ENCODE measurements at places on chromosomes 4 and X.
A peak's percentile ranks its signal among the peaks of the same experiment; 100 is the strongest.

DNA sequence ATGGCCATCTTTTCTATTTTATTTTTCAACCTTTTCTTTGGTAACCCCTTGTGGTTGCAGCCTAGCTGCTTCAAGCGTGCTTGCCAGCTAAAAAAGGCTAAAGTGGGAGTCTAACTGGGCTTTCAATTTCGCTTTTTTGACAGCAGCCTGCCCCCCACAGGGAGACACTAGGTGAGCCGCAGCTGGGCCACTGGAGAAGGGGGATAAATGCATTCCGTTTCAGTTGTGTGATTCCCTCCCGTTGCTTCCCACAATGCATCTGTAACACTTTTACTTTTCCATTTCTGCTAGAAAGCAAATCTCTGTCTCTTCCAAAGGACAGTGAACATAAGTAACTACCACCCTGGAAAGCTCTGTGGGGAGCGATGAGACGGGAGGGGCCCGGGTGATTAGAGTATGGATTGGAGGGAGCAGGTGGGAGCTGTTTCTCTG is 86.3 kb upstream of the RAPGEF2 start:
- DNase-seq: peak; percentile 33

GRCh38 chrX:142149919-142150318 is 55.2 kb downstream of the MAGEC2 start:
- no peak for DNase-seq

GRCh38 chrX:10176121-10177003 is 19.6 kb downstream of the CLCN4 start:
- no peak for DNase-seq

GRCh38 chr4:183876268-183876934 is 28.7 kb upstream of the STOX2 start:
- peak; percentile 49 for DNase-seq

- no peak for DNase-seq
Observed at GRCh38 chr4:19033816-19034733, 1012.5 kb upstream of the LCORL start.

DNA sequence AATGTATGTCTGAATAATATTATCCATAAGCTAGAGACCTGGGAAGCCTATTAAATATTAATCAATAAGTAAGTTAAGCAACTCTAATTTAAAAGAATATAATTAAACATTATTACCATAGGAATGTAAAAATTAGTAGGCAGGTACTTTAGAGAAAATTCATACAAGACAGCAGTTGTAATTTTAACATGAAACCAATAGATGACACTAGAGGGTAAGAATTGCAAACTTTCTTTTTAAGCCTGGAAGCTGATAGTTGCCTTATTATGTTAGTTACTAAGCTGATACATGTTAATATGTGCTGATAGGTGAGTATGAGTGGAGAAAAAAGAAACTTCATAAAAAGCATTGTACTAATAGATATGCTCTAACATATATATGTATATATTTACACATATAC is 1157.4 kb downstream of the FAM133A start:
- DNase-seq: no peak

DNA sequence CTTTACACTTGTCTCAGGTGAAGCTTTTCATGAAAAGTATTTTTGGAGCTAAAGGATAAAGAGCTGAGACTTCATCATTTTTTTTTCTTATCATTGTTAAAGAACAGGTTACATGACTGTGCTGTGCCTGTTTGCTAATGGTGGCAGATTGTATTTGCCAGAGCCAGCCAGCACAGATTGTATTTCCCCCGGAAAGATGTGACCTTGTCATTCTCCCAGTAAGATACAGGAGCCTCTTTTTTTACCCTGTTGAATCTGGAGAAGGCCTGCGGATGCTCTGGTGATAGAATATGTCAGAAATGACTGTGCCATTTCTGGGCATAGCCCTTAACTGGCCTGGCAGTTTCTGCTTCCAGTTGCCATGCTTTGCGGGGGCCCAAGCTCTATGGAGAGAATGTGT is 91.9 kb downstream of the GPRIN3 start:
- no peak for DNase-seq

- no peak for DNase-seq
Observed at GRCh38 chr4:95980877-95981360, 141.0 kb downstream of the PDHA2 start.

DNA sequence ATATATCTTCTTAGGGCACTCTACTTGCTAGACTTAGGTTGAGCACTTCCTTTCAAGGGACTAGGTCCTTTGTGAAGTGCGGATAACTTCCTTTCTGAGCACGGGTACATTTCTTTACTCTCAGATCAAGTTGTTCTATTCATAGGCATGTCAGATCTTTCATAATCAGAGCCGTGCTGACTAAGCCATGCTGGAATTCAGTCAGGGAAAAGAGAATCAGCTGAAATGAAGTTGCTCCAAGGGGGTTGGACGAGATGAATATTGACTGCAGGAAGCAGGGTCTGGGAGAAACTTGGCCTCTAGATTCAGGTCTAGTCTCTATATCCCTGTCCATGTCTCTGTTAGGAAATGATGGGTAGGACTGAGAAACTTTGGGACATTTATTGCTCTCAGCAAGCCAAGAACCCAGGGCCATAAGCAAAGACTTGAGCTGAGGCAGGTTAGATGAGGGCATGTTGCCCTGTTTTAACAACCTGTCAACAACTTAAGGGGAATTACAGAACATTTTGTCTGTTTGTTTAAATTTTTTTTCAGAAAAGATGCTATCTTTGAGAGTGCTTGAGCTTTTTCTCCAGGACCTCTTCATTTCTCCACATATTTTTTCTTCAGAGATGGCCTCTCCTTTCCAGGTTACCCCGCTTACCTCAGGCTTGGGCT is 28.3 kb downstream of the AREG start:
- DNase-seq: peak; percentile 58

DNA sequence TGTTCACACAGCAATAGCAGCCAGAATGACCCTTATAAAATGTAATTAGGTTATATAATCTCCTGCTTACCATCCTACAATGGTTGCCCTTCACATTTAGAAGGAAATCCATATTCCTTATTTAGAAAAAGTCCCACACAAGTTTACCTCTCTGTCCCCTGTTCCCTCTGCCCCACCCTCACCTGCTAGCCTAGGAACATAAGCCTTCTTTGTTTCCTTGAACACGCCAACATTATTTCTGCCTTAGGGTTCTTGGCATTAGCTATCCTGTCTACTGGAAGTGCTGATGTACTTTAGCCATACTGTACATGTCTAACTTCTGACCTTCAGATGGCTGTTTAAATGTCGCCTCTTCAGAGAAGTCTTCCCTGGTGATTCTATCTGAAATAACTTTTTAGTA is 28.4 kb upstream of the USP53 start:
- DNase-seq: no peak

DNA sequence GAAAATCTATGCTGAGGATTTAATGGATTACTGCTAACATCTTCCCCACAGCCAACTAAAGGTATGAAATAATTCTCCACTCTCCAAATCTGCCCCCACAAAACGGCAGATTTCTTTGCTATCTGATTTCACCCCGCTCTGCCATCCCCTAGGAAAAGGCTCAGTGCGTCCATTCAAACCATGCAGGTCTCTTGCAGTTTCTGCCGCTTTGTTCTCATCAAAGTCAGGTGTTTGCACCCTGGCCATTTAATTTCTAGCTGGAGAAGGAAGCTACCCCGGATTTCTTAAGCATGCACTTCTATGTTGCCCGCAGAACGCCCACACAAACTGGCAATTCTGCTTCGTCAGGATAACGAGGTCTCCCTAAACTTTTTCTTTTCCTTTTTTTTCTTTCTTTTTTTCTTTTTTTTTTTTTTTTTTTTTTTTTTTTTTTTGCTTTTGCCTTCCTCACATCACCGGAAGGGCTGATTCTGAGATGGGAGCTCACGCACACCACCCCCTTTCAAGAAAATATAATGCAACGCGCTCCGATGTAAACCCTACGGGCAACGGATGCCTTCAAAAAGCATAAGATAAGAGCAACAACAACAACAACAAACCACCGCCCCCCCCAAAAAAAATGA is 3.3 kb downstream of the NLGN4X start:
- DNase-seq: no peak

GRCh38 chrX:74536832-74537371 is 77.5 kb downstream of the RLIM start:
- no peak for DNase-seq

DNA sequence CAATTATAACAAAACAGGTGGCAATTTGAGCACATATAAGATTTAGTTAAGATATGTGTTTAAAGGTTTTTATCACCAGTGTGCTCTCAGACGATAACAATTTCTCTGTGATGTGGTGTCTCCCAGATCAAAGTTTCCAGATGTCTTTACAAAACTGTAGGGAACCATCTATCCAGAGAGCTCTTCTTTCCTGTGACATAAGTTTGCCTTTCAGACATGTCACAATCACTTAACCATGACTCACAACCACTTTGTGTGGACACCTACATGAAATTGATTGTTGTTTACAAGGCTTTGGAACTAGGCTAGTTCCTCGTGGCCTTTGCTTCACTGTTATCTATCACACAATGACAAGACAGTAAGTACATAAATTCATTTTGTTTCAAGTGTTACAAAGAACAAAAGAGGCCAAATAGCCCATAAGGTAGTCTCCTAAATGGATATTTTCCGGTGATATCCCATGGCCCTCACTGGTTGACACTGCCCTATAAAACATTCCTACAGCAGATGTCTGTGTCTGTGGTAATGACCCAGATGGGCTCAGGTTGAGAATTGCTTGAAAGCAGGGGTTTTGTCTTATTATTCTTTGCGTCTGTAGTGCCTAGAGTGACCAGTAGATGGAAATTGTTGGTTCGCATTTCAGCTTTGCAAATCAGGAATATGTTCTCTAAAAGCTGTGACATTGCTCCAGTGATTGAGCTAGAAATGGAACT is 297.8 kb upstream of the FAM241A start:
- DNase-seq: no peak

- DNase-seq: no peak
Observed at GRCh38 chr4:183873409-183874185, 31.5 kb upstream of the STOX2 start.

DNA sequence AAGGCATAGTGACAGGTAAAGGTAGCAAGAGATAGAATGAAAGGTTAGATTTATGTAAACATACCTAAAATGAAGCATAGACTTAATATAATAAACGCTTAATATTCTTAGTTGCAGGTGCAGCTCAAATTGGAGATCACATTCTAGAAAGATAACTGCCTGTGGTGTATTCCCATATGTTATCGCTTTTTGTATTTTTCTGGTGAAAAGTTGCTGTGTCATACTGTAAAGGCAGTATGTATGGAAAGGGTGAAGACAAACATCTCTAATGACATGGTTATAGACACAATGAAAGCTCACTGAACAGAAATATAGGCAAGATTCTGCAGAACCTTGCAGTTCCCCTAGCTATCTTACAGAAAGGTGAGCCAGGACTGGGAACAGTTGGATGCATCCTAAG is 240.3 kb downstream of the DCLK2 start:
- no peak for DNase-seq

DNA sequence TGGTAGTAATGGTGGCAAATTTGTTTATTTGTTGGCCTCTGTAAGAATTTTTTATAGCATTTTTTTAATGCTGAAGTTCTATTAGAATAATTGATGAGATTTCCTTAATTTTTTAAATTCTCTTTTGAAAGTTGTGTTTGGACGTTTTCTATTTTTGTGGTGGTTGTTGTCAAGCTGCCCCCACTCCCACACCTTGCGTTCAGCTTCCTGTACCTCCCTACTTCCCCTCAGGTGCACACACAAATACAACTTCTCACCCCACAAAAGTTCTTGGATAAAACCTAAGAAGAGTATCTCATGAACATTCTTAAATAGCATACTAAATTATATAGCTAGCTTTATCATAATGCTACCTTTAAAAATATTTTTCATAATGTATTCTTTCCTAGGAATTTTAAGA is 38.7 kb downstream of the EXOC1 start:
- no peak for DNase-seq

DNA sequence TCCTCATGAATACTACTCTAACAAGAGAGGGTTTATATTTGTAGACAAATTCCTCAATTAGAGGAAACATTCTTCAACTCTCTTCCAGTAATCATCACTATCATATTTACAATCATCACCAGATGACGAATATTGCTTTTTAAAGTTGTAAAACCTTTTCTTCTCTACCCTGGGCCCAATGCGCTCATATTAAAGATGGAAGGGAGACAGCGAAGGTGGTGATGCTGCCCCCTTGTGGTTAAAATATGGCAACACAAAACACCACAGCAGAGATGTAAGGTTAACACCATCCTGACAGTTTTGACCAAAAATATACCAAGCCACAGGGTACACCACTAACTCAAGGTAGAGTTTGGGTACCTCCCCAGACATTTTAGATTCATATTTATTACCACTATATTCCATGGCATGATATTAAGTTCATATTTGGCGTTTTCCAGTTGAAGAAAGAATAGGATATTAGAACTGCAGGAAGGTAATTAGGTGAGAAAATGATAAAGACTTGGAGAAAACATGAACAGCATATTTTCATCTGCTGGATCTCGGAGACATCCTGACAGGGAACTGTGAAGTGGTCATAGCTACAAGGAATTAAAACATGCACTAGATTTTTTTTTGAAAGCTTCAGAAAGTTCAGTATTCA is 72.8 kb downstream of the SLC9A7 start:
- peak; percentile 37 for DNase-seq
